ENCODE measurements at places on chromosomes 13 and 19.
A peak's percentile ranks its signal among the peaks of the same experiment; 100 is the strongest.

DNA sequence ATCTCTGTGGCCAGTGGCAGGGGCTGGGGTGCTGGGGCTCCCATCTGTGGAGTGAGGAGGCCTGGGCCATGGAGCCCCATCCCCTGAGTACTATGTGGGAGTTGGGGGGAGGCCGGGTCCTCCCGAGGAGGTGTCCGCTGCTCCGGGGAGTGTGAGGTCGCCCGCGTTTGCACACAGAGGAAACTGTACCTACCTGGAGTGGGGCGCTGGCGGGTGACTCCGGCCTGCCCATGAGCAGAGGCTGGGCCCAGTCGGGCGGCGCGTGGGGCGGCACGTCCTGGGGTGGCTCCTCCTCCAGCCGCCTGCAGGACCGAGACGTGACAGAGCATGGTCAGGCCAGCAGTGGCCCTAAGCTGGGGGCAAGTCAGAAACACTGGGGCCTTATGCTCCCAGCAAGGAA lies 33.8 kb upstream of the MATK start:
- no peak for DNase-seq

DNA sequence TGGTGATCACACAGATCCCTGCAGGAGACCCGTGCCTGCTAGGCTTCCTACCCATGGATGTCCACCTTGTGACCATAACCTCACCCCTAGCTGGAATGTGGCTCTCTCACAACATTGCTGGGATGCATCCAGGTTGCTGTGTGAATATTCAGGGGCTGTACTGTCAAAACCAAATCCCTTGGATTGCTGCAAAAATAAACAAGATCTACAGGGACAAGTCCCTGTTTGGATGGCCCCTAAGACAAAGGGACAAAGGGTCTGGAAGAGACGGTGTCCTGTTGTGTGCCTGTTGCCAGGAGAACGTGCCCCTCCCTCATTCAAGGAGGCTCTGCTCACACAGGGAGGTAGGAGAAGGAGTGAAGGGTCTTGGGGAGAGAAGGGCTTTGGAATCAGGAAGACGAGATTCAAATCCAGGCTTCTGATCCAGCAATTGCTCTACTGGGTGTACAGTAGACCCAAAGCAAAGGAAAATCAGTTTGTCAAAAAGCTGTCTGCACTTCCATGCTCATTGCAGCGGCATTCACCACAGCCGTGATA lies 89.2 kb upstream of the WASF3 start:
- no peak for DNase-seq

DNA sequence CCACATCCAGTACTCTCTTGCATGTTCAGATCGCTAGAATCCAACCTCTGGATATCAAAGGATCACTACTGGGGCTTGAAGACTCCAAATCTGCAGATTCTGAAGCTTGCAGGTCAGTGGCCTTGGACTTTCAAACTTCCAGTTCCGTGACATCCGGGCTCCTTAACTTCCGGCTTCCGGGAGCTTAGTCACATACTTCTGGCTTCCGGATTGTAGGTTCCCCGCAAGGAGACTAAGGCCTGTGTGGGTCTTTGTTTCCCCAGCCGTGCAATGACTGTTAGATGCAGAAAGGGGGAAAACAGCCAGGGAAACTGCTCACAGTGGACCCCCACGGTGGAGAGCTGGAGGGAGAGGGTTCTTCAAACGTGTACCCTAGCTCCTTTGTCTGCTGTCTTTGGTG lies 41.4 kb downstream of the ZNF333 start:
- DNase-seq = no peak

DNA sequence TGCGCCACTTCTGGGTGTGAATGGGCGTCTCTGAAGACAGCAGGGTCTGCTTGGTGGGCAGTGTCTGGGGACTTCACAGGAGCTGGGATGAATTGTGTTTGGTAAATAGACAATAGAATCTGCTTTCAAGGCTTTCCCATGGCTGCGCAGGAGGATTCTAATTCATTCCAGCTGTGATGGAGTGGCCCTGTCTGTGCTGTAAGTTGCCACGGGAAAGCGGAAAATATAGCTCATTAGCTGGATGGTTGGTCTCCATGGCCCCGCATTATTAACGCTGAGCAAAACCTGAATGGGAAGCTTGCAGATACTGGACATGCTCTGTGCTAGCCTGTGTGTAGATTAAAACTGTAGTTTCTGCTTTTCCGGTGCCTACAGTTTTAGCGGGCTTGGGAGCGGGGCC lies 15.6 kb upstream of the C1QTNF9 start:
- DNase-seq = no peak

GRCh38 chr13:75258159-75258782 lies 223.7 kb downstream of the TBC1D4 start:
- peak; percentile 17 for DNase-seq

DNA sequence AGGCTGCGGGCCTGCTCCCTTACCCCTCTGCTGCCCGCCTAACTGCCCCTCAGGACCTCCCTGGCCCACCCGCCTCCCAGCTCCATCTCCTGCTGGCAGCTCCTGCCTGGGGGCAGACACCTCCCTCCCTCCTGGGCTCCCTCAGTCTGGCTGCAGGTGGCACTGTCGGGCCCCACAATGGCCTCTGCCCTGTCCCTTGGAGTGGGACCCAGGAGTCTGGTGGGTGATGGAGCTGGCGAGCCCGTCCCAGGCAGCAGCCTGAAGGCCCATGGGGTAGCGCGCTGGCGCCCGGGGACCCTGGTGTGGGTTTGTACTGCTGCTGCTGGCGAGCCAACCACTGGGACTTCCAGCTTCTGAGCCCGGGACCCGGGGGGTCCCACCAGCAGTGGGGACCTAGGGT lies 83.6 kb downstream of the KDM4B start:
- no peak for DNase-seq

DNA sequence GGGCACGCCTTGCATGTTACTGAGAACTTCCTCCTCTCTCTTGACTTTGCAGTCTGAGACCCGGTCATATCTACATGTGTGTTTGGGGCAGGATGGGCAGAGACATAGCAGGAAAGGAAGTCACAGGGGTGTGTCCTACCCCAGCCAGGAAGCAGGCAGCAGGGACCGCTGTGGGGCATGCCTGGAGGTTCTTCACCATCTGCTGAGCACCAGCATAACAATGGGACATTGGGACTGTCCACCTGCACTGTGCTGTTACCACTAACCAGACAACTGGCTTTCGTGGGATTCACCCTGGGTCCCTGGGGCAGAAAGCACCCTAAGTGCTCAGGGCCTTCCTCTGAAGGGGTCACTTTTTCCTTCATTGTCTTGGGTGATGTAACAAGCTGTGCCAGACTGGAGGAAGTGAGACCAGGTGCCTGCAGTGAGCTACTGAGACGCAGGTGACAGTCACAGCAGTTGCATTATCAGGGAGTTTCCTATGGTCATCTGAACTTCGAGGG lies 2.6 kb upstream of the HAUS5 start:
- DNase-seq = peak; percentile 26
